Central memory CD4-positive, alpha-beta T cell (primary cell): ENCODE measurements at places on chromosomes 11 and 22.

DNA sequence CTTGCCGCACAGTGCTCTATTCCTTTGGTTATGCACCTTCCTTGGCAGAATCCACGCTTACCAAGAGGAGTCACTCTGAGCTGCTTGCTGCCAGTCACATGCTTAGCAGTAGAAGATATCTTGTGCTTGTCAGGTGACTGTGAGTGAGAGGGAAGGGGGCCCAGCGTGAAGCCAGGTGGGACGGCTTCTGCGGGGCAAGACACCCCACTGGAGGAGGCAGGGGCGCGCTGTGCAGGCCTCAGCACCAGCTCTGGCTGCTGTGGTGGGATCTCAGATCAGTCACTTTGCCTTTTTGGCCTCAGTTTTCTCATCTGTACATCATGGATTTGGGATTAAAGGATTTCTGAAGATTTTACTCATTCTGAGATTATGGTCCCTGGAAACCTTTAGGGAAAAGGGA is 63.9 kb upstream of the B3GAT1 start:
- no peak for DNase-seq

GRCh38 chr11:125165111-125165842 is 726 bp downstream of the PKNOX2 start:
- DNase-seq: no peak

- no peak for DNase-seq
These were observed 1473.3 kb downstream of the TBC1D22A start for GRCh38 chr22:48235744-48236143.

DNA sequence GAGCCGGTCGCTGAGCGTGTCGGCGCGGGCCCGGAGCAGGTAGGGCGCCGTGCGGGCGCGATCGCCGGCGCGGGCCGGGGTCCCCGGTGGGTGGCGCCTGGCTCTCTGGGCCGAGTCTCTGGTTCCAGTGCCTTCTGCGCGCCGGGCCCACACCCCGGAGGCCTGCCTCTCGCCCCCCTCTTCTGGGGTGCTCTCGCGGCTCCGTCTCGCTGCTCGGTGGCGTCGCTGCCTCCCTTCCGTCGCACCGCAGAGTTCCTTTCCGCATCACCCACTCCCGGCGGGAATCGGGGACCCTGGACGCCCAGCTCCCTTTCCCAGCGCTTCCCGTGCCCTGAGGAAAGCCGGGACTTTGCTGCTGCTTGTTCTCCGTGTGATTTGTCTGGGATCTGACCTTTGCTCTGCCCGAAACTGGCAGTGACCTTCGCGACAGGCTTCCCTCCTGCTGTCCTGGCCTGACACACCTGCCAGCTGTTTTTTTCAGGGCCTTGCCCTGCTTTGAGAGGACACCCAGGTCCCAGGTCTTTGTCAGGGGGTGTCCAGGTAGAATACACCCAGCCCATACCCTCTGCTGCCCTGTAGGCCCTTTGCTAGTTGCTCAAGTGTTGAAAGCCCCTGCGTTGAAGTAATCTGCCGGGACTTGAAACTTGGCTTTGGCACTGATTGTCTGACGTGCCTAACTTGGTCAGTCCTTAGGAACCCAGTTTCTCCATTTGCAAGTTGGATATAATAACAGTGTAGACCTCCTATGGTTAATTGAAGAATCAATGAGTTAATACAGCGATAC is 711 bp downstream of the FDX1 start:
- peak; percentile 22 for DNase-seq

GRCh38 chr11:79156031-79156430 is 284.8 kb downstream of the TENM4 start:
- no peak for DNase-seq
